ENCODE measurements at places on chromosomes 4 and X.

DNA sequence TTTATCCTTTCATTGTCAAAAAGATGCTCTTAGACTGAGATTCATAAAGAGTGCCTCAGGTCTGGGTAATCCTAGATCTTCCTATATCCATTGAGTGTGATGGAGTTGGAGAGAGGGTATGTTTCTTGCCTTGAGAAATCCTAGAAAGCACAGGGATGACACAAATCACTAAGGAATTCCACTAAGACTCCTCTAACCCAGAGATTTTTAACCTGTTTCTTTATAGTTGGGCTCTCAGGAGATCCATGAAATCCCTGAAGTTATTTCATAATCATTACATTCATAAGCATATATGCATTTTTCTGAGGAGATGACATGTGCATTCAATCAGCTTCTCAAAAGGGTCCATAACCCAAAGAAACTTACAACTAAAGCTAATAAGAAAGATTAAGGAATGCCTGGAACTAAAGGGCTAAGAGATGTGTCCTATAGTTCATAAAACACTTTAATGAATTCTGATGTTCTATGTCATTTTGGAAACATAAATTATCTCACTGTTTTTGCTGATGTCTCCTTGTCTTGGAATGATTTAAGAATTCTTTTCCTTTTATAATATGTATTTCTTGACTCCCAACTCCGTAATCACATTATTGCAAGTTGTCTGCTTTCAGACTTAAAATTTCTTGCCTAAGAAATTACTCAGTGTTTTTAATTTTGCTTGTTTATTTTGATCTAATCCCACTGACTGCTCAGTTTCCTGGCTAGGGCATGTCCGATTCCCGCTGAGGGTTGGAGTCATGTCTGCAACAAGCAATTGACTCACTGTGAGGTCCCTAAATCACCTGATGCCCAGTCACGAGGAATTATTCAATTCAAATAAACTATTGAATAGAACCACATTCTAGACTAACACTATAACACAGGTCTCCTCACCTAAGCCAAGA, 2.8 kb upstream of the AMTN start:
- DNase-seq: no peak

- DNase-seq: no peak
Observed at GRCh38 chr4:154231806-154232478, 259.7 kb downstream of the DCHS2 start.

DNA sequence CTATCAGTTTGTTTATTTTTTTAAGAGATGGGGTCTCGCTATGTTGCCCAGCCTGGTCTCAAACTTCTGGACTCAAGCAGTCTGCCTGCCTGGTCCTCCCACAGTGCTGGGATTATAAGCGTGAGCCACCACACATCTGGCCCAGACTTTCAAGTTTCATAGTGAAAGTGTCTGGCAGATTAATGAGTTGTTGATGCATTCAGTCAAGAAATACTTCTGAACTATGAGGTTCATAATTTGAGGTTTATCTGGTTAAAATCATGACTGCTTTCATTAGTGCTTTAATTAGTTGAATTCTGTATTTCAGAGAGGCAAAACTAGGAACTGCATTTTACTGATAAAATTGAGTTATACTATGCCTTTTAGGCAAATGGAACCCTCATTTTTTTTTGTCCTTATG, 638.6 kb downstream of the RPA4 start:
- DNase-seq: no peak

DNA sequence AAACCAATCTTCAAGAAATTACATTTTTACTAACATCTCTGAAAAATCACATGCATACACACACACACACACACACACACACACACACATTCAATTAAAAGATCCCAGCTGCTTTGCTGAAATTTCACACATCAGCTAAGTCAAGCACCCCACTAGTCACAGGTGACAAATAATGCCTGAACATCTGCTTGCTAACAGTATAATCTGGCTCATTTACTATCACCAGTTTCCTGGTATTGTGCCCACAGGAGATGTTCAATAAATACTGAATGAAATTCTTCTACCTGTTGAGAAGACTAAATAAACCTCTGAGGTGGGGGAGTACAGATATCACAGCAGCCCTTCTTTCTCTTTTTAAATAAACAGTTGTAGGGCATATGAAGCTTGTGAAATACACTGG, 994.0 kb downstream of the ARAP2 start:
- no peak for DNase-seq

DNA sequence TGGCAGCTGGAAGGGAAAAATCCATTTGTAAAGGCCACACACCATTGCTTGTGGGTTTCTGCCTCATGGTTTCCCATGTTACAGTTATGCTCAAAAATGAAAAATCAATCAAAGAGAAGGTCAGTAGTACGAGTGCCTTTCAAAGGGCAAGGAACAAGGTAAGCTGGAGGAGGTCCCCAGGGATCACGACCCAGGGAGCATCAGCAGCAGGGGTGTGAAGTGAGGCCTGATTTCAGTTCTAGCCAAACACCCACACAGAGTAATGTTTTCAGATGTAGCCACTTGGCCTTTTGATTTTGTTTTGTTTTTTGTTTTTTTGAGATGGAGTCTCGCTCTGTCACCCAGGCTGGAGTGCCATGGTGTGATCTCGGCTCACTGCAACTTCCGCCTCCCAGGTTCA, 69.4 kb upstream of the AFAP1 start:
- DNase-seq: no peak
